ENCODE measurements at places on chromosomes 2 and 18.

DNA sequence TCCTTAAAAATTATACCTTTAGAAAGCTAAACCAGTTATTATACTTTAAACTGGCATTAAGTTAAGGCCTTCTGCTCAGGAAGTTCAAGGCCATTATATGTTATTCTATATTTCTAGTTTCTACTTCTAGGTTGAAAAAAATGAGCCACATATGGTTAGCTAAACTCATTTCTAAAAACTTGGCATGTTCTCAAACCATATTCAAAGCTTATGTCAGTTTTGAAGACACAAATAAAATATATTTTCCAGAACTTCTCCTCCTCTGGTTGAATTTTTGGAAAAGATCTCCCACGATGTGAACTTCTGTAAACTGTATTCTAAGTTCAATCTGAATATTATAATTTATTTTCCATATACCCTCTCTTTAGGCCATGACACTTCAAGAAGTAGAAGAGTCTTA is 103.5 kb downstream of the NYAP2 start:
- DNase-seq, result no peak

DNA sequence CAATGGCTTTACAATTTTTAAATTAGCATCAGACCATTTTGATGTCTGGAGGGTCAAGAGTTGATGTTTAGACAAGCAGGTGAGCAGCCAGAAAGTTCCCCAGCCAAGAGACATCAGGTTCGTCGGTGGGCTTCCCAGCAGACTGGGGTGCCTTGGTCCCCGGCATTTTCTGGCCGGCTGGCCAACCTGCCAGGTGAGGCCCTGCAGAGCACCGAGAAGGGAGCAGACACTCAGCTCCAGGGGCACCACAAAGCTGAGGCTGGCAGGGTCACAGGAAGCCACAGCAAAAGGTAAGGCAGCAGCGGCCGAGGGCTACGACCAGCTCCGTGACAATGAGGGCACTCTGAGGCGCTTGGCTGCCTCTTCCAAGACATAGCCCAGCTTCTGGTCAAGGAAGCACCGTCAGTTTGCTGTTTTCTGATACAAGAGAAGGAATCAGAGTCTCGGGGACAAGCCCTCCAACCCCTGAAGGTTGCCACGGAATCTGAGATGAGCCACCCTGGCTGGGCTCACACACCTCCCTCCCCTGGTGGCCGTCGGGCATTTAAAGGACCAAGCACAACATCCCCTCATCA is 229.0 kb downstream of the MGAT5 start:
- no peak for DNase-seq

- DNase-seq, result peak; percentile 80
These were observed 775 bp downstream of the SPRED2 start for GRCh38 chr2:65431421-65432226.

GRCh38 chr2:98009887-98010760 is 14.4 kb upstream of the TMEM131 start:
- DNase-seq, result no peak

DNA sequence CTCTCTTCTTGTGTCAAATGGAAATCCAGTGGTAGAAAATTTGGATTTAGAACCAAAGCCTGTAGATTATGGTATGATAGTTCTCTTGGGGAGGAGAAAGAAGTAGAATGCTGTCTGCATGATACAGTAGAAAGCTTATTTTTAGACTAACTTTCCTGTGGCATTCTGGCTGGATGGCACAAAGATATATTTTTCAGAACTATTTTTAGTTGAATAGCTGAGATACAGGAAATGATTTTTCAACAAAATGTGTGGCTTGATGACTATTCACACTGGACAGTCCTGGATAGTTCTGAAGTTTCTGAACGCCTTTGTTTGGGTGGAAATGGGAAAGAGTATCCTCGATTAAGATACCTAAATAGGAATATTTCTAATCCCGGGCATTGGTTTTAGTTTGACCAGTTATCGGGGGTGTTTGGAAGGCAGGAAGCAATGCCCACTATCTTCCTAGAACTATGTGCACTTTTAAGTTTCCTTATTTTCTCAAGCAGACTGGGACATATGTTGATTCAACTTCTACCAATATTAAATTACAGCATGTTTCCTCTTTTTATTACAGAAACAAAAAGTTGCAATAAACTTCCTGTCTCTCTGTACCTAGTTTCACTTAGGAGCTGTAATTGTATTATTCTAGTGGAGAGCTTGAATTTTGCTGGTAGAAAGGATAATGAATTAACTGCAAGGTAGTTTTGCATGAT is 32.1 kb downstream of the GDF7 start:
- no peak for DNase-seq

- no peak for DNase-seq
These were observed 31.5 kb downstream of the REEP1 start for GRCh38 chr2:86305915-86306254.

GRCh38 chr2:98277162-98277859 is 68.9 kb upstream of the CNGA3 start:
- DNase-seq, result no peak

- DNase-seq, result no peak
These were observed 191.2 kb upstream of the SESTD1 start for GRCh38 chr2:179455824-179456223.

GRCh38 chr2:1849450-1849849 is 105.1 kb upstream of the PXDN start:
- no peak for DNase-seq

GRCh38 chr2:149100739-149101699 is 62.5 kb downstream of the LYPD6B start:
- no peak for DNase-seq

GRCh38 chr2:216984937-216985336 is 125.1 kb upstream of the TNP1 start:
- no peak for DNase-seq

GRCh38 chr18:7329016-7329415 is 98.1 kb downstream of the LRRC30 start:
- DNase-seq, result no peak

GRCh38 chr2:213015387-213016165 is 135.8 kb downstream of the IKZF2 start:
- DNase-seq, result no peak

DNA sequence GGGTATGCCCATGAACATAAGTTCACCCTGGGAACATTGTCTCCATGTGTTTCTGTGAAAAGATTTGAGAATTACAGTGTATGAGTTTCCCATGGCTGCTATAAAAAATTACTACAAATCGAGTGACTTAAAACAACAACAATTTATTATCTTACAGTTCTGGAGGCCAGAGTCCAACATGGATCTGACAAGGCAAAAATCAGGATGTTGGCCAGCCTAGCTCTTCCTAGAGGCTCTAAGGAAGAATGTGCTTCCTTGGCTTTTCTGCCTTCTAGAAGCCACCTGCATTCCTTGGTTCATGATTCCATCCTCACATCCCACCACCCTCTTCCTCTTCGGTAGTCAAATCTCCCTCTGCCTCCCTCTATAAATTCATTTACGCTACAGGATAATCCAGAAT is 38.6 kb downstream of the FAM124B start:
- DNase-seq, result no peak

- peak; percentile 76 for DNase-seq
These were observed at the start of gene MLPH for GRCh38 chr2:237486819-237487448. TSS of gene MLPH (plus strand) at chr2:237487251. CDS start at chr2:237493427, 6,176 bp downstream.

- peak; percentile 57 for DNase-seq
These were observed 25.3 kb downstream of the MBP start for GRCh38 chr18:77107292-77107691.

DNA sequence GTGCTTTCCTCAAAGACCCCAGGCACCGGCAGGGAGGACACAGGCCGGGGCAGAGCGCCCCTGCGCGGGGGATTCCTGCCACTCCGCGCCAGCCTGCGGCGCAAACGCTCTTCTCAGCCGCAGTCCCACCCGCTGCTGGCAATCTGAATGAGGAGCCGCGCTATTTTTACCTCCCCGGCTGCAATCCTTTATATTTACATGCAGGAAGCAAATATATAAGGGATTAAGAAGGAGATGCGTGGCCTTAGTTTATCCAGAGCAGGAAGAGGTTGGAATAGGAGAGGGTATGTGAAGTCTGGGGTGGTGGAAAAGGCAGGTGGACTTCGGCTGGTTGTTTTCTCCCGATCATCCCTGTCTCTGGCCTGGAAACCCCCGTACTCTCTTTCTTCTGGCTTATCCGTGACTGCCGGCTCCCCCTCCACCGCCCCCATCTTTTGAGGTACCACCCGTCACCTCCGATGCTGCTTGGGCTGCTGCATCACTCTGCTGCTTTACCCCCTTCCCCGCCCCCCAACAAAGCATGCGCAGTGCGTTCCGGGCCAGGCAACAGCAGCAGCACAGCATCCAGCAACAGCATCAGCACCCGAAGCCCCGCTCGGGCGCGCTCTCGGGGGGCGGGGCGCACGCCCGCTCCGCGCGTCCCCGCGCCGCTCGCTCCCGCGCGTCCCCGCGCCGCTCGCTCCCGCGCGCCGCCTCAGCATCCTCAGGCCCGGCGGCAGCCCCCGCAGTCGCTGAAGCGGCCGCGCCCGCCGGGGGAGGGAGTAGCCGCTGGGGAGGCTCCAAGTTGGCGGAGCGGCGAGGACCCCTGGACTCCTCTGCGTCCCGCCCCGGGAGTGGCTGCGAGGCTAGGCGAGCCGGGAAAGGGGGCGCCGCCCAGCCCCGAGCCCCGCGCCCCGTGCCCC is at the start of gene ADAM23:
TSS of gene ADAM23 (plus strand) at position 700 of the 902 bp plus-strand sequence. CDS start 335 bp downstream, outside the sequence.
- no peak for DNase-seq

DNA sequence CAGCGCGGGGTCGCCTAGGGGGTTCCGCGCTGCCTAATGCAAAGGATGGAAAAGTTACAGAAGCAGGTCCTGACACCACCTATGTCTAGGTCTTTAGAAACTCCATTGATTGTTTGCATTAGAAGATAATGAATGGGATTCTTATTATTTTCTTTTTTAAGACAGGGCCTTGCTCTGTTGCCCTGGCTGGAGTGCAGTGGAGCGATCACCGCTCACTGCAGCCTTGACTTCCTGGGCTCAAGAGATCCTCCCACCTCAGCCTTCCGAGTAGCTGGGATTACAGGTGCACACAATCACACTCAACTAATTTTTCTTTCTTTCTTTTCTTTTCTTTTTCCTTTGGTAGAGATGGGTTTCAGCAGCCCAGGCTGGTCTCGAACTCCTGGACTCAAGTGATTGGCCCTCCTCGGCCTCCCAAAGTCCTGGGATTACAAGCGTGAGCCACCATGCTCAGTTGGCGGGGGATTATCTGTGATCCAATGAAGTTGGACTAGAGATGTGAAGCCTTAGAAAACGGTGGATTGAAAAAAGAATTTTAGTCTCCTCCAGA is 761 bp upstream of the IDH1 start:
- no peak for DNase-seq

DNA sequence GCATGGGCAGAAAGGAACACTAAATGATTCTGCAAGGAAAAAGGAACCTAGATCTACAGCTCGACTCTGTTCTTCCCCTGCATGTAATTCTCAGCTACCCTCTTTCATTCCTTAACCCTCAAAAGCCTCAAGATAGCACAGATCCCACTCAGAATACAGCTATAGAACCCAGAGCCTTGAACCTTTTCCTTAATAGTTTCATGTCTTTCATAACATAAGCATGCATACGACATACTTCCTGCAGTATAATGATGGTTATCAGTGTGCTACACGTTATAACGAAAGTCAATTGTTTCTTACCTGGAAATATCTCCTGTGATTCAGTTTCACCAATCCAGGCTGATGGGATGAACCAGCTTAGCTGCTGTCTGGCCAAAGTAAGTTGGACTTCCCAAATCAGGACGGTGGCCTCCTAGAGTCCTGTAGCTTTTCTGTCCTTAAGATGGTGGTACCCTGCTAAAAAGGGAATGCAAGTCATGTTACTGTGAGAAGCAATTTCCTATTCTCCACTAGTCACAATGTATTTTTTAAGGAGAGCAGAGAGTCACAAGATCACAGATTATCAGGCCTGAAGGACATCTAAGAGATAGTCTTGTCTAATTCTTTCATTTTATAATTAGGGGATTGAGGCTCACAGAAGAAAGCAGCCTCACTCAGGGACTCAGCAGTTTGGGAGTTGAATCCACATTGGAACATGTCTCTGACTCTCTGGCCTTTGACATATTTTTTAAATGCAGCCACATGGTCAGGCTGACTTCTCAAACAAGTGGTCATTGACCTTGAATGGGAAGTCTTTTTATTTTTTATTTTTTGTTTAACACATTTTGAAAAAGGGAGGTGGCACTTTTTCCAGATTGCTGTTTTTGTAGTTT is 41.8 kb downstream of the CYRIA start:
- DNase-seq, result no peak

- DNase-seq, result no peak
These were observed 580 bp downstream of the TMEM163 start for GRCh38 chr2:134718023-134718816.

DNA sequence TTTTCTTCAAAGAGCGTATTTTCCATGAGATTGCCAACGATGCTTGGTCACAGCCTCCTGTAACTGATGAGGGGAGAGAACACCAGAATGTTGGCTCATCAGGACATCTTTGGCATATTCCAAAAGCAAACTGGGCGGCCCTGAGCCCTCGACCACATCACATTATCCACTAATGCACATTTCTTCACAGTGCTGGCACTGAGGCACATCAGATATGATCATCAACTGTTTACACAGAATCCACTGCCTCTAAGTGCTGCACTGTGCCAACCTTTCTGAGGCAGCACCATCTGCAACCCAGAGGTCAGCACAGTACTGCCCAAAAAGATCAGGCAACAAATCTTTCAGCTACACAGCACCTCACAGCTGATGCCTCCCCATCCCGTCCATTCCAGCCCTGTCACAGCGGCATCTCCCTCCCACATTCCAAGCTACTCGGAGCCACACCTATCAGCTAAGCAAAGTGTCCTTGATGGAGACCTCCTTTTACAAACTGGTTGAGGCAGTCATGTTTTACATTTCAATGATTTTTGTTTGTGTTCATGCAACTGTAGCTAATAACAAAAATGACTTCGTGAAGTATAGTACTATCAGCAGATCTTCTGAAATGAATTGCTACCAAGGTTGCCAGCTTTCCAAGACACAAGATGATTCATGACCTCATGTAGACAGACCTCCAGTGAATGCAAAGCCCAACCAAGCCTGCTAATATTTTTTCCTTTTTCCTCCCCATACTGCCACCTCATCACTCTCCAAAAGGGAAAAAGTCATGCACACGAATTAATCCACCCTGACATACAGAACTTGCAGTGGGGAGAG is 32.3 kb downstream of the MYO5B start:
- DNase-seq, result no peak

DNA sequence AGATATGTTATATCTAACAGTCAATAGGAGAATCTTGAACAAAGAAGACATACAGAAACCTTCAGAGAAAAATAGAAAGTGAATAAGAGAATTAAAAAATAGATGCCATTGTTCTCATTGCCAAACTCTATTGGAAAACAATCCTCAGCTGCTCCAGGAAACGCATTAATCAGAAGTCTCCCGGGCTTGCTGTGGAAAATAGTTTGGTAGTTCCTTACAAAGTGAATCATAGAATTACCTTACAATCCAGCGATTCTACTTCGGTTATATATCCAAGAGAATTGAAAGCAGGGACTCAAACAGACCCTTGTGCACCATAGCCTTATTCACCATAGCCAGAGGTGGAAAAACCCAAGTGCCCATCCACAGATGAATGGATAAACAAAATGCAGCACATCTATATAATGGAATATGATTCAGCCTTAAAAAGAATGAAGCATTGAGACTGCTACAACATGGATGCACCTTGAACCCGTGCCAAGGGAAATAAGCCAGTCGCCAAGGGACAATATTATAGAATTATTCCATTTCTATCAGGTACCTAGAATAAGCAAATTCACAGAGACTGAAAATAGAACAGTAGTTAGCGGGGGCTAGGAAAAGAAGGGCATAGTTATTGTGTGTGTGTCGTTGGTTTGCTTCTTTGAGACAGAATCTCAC is 21.9 kb upstream of the CHRNA1 start:
- DNase-seq, result no peak
